ENCODE measurements at places on chromosomes 16 and 17.
A peak's percentile ranks its signal among the peaks of the same experiment; 100 is the strongest.

GRCh38 chr16:64846966-64847365 lies 274.9 kb downstream of the CDH11 start:
- DNase-seq, result no peak

- DNase-seq, result peak; percentile 24
Measured at GRCh38 chr16:2776500-2777139, 460 bp downstream of the ELOB start.

DNA sequence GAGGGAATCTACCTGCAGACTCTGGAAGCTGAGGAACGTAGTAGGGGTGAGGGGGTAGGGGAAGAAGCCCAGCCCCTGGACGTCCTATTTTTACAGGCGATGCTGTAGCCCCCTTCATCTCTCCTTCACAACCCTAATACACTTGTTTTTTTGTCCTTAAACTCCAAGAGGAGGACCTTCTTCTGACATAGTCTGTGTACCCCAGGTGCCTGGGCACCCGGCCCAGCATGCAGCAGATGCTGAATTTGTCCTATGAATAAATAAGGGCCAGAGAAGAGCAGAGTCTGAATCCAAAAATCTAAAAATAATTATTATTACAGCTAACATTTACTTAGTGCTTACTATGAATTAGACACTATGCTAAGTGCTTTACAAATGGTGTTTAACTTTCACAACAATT lies 5.1 kb downstream of the KIF18B start:
- no peak for DNase-seq

GRCh38 chr16:56944954-56945839 lies 13.3 kb downstream of the HERPUD1 start:
- DNase-seq, result no peak

DNA sequence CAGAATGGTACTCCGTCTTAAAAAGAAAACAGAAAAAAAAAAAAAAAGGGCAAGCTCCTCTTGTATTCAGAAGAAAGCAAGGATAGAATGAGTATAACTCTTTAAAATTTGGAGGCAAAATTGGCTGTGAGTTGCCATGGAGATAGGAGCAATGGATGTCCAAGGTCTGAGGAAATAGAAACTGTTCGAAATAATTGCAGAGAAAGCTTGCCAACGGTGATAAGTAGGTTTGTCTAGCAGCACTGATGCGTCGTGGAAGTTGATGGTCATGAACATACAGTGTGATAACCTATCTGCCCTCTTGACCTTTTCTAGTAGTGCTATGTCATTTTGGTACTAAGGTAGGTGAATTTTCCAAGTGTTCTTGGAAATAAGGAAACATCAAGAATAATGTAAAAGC lies 3.0 kb downstream of the MOSMO start:
- no peak for DNase-seq

DNA sequence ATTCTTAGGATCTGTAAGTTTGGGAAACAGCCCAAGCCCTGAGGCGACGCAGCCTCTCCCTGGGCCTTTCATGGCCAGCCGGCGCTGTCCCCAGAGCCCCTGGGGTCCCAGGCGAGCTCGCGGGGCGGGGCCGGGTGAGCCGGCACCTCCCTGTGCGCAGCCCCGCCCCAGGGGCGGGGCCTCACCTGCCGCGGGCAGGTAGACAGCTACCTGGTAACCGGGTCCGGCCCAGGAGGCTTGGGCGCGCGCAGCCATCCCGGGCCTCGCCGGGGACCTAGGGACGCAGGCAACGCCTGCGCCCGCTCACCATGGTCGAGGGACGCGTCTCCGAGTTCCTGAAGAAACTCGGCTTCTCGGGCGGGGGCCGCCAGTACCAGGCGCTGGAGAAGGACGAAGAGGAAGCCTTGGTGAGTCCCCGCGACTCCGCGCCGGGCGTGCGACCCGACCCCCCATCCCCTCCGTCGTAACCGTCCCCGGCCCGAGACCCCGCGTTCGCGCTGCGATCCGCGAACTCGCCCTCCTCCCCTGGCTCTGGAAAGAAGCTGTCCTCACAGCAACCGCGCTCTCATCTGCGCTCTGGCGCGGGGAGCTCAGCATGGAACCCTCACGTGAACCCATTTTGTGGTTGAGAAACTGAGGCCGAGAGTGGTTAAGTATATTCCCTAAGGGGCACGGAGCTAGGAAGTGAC lies at the start of gene ATP2C2:
ATP2C2 (plus strand) TSS at position 231 of the 689 bp plus-strand sequence; CDS start at position 309, 78 bp downstream.
- DNase-seq, result no peak

DNA sequence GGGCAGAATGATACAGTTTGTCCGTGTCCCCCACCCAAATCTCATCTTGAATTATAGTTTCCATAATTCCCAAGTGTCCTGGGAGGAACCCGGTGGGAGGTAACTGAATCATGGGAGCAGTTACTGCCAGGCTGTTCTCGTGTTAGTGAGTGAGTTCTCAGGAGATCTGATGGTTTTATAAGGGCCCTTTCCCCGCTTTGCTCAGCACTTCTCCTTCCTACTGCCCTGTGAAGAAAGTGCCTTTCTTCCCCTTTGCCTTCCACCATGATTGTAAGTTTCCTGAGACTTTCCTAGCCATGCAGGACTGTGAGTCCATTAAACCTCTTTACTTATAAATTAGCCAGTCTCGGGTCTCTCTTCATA lies 28.9 kb upstream of the SEC14L1 start:
- no peak for DNase-seq

GRCh38 chr17:8503368-8503767 lies 67.7 kb downstream of the NDEL1 start:
- DNase-seq, result no peak

- DNase-seq, result no peak
Measured at GRCh38 chr16:4578961-4579530, 22.9 kb downstream of the C16orf96 start.

DNA sequence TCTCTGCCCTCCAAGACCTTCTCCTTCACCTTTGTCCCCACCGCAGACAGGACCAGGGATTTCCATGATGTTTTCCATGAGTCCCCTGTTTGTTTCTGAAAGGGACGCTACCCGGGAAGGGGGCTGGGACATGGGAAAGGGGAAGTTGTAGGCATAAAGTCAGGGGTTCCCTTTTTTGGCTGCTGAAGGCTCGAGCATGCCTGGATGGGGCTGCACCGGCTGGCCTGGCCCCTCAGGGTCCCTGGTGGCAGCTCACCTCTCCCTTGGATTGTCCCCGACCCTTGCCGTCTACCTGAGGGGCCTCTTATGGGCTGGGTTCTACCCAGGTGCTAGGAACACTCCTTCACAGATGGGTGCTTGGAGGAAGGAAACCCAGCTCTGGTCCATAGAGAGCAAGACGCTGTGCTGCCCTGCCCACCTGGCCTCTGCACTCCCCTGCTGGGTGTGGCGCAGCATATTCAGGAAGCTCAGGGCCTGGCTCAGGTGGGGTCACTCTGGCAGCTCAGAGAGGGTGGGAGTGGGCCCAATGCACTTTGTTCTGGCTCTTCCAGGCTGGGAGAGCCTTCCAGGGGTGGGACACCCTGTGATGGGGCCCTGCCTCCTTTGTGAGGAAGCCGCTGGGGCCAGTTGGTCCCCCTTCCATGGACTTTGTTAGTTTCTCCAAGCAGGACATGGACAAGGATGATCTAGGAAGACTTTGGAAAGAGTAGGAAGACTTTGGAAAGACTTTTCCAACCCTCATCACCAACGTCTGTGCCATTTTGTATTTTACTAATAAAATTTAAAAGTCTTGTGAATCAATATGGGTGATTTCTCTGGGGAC lies 12.2 kb downstream of the CX3CL1 start:
- no peak for DNase-seq

DNA sequence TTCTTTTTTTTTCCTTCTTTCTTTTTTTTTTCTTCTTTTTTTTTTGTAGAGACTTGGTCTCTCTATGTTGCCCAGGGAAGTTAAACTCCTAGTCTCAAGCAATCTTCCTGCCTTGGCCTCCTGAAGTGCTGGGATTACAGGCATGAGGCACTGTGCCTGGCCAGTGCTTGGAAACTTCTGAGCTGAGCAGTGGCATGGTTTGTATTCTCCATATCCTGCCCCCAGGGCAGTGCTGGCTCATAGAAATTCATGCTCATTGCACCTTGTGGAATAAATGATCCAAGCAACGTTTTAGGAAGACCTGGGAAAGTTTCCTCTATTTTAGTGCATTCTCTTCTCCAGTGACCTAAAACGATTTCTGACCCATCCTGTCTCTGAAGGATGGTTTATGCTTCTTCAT lies 16.7 kb upstream of the SYT17 start:
- DNase-seq, result no peak

- no peak for DNase-seq
Measured at GRCh38 chr16:24318680-24319079, 62.5 kb downstream of the CACNG3 start.

GRCh38 chr17:75146592-75146991 lies 7.7 kb downstream of the JPT1 start:
- DNase-seq, result no peak

- no peak for DNase-seq
Measured at GRCh38 chr17:62675701-62676100, 48.2 kb downstream of the MRC2 start.

- no peak for DNase-seq
Measured at GRCh38 chr17:44049294-44050060, 17.0 kb downstream of the LSM12 start.

DNA sequence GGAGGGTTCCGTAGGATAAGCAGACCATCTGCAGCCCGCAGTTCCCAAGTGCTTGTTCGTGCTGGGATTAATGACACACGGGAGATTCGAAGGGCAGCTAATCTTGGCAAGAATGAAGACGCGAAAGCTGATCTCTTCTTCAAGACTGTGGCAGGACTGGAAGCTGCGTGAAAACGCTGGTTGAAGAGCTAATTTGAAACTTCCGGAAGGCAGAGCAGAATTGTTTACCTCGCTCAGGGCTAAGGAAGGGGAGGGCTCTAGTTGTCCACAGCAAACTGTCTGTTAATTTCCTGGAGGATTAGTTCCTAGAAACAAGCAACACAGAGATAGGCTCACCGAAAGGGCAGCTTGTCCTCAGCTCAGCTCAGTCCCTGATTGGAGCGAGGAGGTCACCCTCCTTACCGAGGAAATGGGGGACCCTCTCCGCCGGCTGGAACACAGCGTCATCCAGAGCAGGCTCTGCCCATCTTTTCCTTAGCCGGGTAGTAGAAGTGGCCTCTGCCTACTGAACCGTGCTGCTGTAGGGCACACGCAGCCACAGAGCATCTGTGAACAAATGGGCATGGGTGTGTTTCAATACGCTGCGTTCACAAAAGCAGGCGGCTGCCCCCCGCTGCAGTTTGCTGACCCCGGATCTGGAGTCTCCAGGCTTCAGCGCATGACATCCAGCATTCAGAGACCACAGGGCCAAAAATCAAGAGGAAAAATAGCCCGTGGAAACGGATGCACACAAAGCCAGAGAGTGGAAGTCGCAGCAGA lies 16.7 kb upstream of the BAIAP2 start:
- no peak for DNase-seq

Measured in activated T-helper 1 cell treated with anti-CD3 and anti-CD28 coated beads, Interleukin-2, amount 50 U/mL, for 16 hours (primary cell).